ENCODE measurements at places on chromosomes 16 and 17. TPM values are rescaled to one million over a fixed set of nuclear protein-coding genes. Genes with fewer than 3 reads are reported as not detected.

The PSME3IP1 gene
- 111 TPM for total RNA-seq

The C17orf113 gene
- total RNA-seq: 2.1 TPM

The KRTAP16-1 gene
- total RNA-seq: not detected

The TLCD3A gene
- 21.1 TPM for total RNA-seq

The NPIPB9 gene
- 9.9 TPM for total RNA-seq

The AURKB gene
- 128 TPM for total RNA-seq

The RCVRN gene
- total RNA-seq: not detected

The CA5A gene
- total RNA-seq: not detected

The KRTAP3-2 gene
- total RNA-seq: not detected

The HOXB13 gene
- not detected for total RNA-seq

The PLXDC1 gene
- 0.28 TPM for total RNA-seq

The PPL gene
- 31.7 TPM for total RNA-seq

The OR1A1 gene
- total RNA-seq: not detected

The PMP22 gene
- total RNA-seq: 2.2 TPM

The CDH16 gene
- total RNA-seq: not detected

The CACNG5 gene
- 3.3 TPM for total RNA-seq

Data from GM23338 (cell line).